HTR-8/SVneo (cell line): ENCODE measurements at places on chromosomes 13 and 19.

- no peak for DNase-seq
Observed at GRCh38 chr19:2083174-2083854, 12.8 kb downstream of the MOB3A start.

DNA sequence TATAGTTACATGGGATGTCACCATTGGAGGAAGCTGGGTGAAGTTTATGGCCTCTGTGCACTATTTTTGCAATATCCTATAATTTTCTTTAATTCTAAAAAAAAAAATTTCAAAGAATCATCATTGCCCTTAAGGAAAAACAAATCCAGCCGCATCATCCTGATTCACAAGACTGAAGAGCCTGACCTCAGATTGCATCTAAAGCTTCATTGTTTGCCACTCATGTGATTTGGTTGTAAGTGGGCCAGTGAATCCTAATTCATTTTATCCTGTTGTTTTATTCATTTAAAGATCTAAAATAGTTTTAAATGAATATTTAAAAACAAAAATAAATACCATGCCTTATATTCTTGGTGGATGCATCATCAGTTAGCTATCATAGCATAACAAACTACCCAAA is 504.5 kb downstream of the TBC1D4 start:
- no peak for DNase-seq

DNA sequence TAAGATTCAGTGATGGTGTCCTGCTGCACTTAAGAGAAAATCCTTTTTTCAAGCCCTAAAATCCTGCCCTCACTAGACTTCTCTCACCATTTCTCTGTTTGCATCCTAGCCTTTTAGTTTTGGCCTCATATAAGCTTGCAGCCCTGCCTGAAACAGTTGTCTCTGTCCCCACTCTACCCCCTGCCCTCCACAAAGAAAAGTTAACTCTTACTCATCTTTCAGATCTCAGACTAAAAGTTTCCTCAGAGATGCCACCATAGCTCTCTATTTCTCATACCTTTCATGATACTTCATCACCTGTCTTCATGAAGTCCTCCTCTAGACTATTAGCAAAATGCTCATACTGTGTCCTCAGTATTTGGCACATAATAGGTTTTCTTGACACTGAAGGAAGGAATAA is 33.1 kb downstream of the ITM2B start:
- no peak for DNase-seq

GRCh38 chr19:2983351-2984214 is 6.2 kb downstream of the TLE6 start:
- DNase-seq: no peak

- no peak for DNase-seq
Observed at GRCh38 chr19:407511-408440, 1.2 kb downstream of the C2CD4C start.

DNA sequence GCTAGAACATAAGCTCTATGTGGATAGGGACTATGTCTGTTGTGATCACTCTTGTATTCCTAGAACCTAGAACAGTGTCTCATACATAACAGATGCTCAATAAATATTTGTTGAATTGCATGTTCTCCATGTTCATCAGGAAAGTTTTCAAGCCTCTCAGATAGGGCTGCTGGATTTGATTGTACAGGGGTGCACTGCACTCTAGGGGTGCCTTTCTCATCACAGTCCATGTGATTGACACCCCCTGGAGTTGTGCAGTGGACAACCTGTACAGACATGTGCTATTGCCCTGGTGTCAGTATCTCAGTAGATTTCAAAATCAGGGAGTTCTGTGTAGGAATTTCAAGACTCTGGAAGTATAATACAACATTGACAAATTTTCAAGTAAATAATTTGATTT is 58.9 kb downstream of the MBNL2 start:
- DNase-seq: no peak

GRCh38 chr13:74073274-74073673 is 60.9 kb downstream of the KLF12 start:
- no peak for DNase-seq

DNA sequence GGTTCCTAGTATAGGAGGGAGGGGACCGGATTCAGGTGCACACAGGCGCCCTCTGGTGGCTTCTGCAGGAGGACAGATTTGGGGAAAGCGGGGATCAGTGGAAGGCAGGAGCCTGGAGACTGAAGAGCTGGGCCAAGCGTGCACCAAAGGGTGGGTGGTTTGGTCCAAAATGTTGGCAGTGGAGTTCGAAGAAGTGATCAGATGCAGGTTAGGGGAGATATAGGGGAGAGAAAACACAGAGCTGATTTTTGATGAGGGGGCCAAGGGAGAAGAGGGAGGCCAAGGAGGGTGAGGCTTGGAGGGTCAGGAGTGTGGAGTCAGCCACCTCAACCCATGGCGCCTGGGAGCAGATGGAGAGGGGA is 6.8 kb upstream of the CARM1 start:
- DNase-seq: peak; percentile 94

DNA sequence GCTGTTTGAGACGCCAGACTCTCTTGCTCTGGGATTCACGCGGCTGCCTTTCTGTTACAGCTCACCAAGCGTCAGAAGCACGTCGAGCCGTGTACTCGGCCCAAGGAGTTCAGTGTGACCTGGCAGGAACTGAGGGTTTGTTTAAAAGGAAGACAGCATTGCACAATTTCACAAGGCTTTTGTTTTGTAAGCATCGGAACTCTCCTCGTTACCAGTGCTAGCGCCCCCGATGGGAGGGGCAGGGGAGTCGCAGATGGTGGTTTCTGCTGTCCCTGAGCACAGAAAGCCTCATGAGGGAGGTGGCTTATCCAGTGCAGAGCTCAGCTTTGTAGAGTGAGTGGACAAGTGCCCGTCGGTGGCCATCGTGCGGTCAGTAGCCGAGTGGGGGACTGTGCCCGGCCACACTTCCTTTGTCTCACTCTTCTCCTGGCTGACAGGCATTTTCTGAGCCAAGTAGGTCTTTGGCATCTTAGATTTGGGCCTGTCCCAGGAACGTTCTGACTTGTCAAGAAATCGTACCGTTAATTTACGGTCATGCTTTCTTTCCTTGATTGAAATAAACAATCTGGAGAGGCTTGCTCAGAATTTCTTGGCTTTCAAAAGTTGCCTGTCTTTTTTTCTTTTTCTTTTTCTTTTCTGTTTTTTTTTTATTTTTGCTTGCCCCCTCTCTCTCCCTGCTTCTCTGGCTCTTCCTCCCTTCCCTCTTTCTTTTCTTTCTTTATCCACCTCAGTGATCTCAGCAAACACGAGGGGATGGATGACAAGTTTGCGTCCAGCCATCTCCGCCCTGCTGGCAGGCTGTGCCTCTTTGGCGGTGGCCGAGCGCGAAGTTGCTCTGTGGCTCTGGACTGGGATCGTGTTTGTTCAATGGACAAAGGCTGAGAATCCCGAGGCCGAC is 7.7 kb downstream of the KDM4B start:
- no peak for DNase-seq

DNA sequence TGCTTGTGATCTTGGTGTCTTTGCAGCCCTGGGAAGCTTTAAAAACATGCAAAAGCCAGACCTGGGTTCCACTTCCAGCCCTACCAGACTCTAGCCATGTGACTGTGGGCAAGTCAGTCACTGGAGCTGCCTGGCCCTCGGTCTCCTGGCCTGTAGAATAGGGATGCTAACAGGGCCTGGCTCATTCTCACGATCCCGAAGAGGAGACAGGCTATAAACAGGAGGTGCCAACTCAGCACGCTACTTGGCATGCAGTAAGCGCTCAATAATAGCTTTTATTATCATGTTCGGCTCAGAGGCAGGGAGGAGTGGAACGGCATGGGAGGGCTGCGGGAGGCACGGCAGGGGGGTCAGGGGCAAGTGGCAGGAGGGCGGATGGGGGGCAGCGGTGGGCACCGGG is 1.7 kb downstream of the CTXN1 start:
- DNase-seq: no peak

DNA sequence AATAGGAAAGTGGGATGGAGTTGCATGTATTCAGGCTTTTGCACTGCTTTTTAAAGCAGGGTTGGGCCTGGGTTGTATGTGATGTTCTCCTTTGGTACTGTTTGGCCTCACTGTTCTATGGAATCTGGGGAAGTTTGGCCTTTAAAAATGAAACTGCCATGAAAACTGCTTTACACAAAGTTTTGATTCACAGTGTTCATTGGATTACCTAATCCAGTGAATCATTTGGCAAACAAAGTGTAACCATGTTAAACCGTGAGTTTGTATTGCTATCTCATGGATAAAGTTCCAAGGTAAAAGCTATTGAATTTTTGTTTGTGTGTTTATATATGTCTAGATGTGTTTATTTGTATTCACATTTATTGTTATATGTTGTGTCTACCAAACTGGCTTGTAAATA is 1658.6 kb downstream of the OLFM4 start:
- no peak for DNase-seq

- peak; percentile 88 for DNase-seq
Observed at GRCh38 chr19:40305403-40305802, 20.3 kb upstream of the AKT2 start.

- DNase-seq: no peak
Observed at GRCh38 chr13:99057310-99057975, 79.6 kb upstream of the DOCK9 start.

- DNase-seq: peak; percentile 93
Observed at GRCh38 chr19:54209811-54210494, 9.3 kb downstream of the RPS9 start.

DNA sequence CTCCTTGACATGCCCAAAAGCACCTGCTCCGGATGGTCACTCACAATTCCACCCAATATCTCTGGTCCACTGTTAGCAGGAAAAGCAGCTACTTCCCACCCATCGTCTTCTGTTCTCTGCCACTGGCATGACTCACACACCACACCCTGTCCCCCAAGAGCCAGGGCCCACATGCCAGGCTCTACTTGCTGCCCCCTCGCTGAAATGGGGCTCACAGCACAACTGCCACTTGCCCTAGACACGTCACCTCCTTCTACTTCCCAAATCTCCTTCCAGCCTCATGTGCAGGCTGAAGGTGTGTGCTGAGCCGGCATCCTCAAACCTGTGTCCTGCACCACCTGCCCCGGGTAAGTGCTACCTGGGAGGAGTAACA is 65.0 kb downstream of the TBC1D4 start:
- DNase-seq: no peak

DNA sequence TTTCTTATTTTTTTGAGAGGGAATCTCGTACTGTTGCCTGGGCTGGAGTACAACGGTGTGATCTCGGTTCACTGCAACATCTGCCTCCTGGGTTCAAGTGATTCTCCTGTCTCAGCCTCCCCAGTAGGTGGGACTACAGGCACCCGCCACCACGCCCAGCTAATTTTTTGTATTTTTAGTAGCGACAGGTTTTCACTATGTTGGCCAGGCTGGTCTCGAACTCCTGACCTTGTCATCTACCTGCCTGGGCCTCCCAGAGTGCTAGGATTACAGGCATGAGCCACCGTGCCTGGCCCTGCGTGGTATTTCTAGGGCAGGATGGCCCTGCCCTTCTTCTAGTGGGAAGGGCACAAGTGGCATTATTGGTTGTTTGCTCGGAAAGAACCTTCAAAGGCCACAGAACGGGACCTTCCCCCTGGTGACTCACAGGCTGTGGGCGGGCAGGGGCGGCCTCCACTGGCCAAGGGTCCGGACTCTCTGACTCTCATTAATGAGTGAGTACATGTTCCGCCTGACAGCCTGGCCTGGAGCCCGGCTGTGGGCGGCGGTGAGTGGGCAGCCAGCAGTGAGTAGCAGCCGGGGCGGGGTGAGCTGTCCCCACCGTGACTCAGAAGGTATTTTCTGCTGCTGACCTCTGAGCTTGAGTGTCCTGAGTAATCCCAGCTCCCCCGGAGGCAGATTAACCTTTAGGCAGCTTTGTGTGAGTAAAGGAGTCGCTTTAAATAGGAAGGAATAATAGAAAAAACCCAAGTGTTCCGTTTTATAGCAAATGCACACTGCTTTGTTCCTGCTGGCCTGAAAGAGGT is 5.1 kb downstream of the DOT1L start:
- DNase-seq: peak; percentile 93

GRCh38 chr13:114177245-114178010 is 1.6 kb upstream of the CFAP97D2 start:
- no peak for DNase-seq

- DNase-seq: no peak
Observed at GRCh38 chr13:80584306-80584705, 243.4 kb upstream of the SPRY2 start.

DNA sequence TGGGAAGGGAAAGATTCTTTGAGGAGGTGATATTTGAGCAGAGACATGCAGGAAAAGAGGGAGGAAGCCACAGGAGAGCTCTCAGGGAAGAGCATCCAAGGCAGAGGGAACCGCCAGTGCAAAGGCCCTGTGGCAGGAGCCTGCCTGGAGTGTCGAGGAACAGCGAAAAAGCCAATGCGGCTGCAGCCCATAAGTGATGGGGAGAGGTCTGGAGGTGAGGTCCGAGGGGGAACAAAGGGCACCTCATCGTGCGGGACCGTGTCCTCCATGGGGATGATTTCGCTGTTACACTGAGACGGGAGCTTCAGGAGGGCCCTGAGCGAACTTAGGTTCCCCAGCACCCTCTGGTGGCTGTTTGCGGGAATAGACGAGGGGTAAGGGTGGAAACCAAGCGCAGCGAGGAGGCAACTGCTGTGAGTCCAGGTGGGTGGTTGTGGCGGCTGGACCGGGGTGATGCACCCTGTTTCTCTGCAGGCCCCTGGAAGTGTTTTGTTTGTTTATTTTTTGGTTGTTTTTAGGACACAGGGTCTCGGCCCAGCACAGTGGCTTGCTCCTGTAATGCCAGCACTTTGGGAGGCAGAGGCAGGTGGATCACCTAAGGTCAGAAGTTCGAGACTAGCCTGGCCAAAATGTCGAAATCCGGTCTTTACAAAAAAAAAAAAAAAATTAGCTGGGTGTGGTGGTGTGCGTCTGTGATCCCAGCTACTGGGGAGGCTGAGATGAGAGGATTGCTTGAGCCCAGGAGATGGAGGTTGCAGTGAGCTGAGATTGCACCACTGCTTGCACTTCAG is 5.9 kb upstream of the EHD2 start:
- DNase-seq: peak; percentile 73

DNA sequence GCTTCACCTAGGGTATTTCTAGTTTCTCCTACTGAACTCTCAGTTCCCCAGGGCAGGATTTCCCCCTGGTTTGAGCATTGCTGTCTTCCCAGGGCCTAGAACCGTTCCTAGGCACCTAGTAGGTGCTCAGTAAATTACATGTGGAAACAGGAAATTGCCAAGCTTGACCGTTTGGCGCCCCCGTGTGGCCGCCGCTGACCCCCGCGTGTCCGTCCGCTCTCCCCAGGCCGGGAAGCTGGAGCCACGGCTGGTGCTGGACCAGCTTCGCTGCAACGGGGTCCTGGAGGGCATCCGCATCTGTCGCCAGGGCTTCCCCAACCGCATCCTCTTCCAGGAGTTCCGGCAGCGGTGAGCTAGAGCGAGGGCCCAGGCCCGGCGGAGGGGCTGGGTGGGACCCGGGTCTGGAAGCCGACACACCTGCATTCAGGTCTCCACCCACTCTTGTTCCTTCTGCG is 55.5 kb downstream of the MYH14 start:
- DNase-seq: no peak
